ENCODE measurements at places on chromosomes 4 and X.
A peak's percentile ranks its signal among the peaks of the same experiment; 100 is the strongest.

DNA sequence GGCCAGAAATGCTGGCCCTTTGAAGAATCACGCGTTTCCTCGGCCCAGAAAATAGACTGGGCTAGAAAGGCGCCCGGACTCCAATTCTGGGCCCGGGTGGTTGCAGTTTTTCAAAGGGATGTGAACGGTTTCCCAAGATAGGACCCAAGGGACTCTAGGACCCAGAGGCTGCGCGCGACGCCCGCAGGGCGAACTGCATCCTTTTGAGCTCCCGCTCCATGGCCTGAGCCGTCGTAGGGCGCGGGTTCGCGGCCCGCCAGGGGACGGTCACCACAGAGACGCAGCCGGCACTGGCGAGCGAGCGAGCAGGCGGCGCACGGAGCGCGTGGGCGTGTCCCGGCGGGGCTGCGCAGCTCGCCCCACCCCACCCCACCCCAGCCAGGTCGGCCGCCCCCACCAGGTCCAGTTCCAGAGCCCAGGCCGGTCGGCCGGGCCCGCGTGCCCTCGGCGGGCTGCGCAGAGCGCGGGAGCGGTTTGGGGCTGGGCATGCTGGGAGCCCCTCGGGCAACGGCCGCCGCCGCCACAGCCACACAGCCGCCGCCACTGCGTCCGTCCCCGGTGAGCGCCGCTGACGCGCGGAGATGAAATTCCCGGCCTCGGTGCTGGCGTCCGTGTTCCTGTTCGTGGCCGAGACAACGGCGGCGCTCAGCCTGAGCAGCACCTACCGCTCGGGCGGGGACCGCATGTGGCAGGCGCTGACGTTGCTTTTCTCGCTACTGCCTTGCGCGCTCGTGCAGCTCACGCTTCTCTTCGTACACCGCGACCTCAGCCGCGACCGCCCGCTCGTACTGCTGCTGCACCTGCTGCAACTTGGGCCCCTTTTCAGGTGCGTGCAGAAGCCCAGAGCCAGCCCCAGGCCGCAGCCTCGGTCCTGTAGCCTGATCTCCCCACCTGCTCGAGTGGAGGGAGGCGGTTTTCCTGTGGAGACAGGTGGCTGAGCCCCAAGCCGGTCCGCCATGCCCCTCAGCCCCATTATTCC is at the start of gene XK:
Gene XK (plus strand): TSS at position 411 of the 979 bp plus-strand sequence. CDS start 171 bp downstream, at position 582.
- peak; percentile 8 for DNase-seq

DNA sequence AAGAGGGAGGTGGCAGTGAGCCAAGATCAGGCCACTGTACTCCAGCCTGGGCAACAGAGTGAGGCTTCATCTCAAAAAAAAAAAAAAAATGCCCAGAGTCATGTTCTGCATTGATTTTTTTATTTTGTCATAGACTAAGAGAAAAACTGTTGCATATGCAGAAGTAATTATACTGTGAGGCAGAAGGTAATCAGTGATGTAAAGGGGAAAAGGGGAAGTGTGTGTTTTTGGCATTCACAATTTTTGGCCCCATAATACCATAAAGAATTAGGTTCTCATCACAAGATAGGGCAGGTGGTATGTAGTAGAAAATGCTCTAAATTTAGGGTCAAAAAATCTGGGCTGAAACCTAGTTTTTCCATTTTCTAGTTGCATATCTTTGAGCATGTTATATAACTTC is 47.3 kb upstream of the GAB1 start:
- DNase-seq, result no peak

DNA sequence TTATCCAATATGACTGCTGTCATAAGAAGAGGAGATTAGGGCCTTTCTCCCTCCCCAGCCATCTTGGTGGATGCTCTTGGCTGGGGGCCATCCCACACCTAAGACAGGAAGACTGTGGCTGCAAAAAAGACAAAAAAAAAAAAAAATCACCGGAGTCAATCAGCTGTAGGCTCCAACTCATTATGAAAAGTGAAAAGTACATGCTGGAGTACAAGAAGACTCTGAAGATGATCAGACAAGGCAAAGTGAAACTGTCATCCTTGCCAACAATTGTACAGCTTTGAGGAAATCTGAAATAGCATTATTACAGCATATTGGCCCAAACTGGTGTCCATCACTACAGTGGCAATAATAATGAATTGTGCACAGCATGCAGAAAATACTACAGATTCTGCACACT is 5.2 kb downstream of the EGFL6 start:
- DNase-seq, result no peak

GRCh38 chrX:77426811-77427210 is 20.4 kb upstream of the FGF16 start:
- DNase-seq, result no peak

DNA sequence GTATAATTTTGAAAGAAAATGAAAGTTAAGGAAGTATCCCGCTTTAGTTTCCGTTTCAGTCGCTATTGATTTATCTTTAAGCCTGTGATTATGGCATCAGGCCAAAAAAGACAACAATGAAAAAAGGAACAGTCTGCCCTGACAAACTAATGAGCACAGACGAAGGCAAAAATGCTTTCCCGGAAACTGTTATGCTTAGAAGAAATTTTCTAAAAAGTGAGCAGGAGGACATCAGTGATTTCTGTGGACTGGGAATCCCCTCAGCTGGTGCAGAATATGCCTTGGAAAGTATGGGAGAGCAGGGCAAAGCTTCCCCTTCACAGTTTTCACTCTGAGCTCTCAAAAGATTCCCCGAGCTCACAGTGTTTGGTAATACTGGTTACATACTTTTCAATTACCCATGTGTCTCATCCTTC is 5.1 kb upstream of the CXCL10 start:
- DNase-seq, result peak; percentile 29

DNA sequence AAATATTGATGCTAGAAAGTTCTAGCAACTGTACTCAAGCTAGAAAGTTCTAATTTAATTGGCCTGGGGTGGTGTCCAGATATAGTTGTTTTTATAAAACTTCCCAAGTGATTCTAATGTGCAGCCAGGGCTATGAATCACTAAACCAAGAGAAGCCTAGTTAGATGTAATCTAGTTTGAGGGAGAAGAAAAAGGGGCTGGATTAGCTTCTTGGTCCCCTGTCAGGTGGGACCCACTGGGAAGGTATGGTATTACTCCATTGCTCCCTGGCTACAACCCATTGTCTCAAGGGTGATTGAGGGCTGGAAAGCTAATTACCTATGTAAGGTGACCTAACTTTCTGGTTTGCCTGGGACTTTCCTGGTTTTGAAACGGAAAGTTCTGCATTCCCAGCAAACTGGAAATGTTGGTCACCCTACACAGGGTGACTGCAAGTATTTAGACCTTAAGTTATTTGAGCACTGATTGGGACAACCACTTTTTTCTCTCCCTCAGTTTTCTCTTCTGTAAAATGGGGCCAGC is 23.9 kb upstream of the MSN start:
- DNase-seq, result no peak

- DNase-seq, result no peak
Observed at GRCh38 chr4:22969287-22969896, 276.7 kb downstream of the GBA3 start.

DNA sequence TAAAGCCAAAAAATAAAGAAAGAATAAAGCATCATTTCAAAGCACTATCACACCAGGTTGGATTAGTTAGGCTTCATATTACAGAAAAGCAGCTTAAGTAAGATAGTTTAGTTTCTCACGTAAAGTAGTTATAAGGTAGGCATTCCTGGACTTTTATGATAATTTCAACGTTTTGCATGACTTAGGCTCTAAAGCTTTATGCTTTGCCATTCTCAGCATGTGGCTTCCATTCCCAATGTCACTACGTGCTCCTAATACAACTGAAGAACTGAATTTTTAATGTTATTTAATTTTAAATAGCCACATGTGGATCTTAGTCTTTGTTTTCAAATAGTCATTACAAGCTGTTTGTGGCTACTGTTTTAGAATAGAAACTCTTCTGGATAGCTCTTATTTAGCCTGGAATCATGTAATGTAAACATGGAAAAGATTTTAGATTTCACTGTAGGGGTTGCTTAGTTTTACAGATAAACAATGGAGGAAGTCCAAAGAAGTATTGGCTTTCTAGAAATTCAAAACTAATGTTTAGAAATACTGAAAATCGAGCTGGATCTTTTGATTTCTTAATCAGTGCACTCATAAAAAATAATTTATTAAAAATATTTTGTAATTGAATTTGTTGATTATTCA is 710.0 kb downstream of the IL1RAPL1 start:
- no peak for DNase-seq

- DNase-seq, result peak; percentile 85
Observed at GRCh38 chr4:145179281-145179860, 1.0 kb downstream of the OTUD4 start.

GRCh38 chr4:86661006-86661405 is 66.9 kb downstream of the PTPN13 start:
- no peak for DNase-seq

- DNase-seq, result no peak
Observed at GRCh38 chr4:79604152-79604551, 196.1 kb upstream of the GK2 start.
